Amniotic stem cell (primary cell): ENCODE measurements at places on chromosomes 16 and 17.

DNA sequence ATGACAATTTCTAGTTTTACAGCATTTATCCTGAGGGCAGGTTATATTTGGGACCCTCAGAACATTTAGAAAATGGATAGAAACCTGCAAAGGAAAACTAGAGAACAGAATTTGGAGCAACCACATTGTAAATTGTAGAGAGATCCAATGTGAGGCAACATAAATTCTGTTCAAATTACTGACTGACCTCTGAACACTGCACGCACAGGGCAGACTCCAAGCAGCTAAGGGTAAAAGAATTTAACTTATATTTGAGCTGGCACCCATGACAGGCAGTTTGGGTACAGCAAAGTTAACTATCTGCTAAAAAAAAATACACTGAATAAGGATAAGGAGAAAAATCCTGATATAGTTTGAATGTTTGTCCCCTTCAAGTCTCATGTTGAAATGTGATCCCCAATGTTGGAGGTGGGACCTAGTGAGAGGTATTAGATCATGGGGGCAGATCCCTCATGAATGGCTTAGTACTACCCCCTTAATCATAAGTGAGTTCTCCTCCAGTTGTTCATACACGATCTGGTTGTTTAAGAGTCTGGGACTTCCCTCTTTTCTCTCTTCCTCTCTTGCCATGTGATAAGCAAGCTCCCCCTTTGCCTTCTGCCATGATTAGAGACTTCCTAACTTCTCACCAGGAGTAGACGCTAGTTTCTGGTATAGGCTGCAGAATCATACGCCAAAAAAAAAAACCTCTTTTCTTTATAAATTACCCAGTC lies 75.7 kb downstream of the FBXL20 start:
- DNase-seq = no peak

DNA sequence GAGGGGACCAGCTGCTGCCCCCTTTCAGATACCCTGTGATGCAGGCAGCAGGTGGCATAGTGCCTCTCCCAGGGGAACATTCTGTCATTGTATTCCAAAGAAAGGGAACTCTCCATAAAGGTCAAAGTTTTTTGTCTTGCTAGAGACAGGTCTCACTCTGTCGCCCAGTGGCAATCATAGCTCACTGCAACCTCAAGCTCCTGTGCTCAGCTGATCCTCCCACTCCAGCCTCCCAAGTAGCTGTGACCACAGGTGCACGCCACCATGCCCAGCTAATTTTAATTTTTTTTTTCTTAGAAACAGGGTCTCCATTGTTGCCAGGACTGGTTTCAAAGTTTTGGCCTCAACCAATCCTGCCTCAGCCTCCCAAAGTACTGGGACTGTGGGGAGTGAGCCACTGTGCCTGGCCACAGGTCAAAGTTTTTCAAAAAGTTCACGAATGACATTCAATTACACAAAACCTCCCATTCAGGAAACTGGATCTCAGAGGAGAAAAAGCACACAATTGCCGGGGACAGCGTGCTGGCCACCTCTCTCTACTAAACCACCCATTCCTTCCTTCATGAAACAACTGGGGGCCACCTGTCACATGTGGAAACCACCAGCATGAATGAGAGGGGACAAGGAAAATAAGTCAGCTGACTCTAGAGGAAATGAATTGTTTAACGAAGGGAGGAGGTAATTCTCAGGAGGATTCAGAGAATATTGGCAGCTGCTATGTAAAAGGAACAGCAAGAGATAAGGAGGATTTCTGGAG lies 80.0 kb downstream of the MARCHF10 start:
- DNase-seq = no peak

DNA sequence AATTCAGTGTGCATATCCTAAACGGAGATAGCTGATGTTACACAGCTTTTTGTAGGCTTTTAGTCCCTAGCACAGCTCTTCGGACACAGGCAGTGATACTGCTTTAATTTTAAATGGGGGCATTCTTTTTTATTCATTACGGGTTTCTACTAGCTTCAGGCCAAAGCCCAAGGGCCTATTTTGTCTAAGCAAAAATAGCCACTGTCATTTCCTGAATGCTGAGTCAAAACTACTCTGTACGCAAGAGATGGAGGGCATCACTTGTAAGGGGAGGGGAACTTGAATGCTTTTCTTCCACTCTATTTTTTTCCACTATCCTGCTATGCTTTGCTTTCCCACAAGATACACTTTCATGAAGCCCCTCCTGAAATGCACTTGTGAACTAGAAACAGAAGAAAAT lies 360.7 kb downstream of the PMP22 start:
- DNase-seq = no peak

GRCh38 chr16:583815-584591 lies 5.9 kb upstream of the RAB40C start:
- DNase-seq = no peak

DNA sequence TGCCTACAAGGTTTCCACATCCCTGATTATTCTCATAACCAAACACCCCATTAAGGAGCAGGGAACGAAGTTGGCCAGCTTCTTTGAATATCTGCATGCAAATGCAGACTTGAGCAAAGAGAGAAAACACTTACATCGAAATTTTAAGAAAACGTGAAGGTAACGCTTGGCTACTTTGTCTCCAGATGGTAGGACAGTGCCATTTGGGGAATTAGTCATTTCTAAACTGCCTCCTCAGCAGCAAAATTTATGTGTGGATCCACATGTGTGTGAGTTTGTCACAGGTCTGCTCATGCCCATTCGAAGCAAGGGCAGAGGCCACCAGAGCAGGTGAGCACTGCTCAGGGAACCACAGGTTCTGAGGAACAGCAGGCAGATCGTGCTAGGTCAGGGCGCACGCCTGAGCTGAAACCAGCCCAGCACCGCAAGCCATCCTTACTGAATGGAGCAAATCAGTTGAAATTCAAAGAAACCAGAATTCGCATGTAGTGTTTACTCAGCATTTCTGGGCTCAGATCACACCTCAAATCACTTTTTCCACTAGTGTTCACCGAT lies 80.1 kb downstream of the SOCS1 start:
- no peak for DNase-seq

- DNase-seq = no peak
Observed at GRCh38 chr17:67098006-67098405, 53.7 kb downstream of the CACNG1 start.

DNA sequence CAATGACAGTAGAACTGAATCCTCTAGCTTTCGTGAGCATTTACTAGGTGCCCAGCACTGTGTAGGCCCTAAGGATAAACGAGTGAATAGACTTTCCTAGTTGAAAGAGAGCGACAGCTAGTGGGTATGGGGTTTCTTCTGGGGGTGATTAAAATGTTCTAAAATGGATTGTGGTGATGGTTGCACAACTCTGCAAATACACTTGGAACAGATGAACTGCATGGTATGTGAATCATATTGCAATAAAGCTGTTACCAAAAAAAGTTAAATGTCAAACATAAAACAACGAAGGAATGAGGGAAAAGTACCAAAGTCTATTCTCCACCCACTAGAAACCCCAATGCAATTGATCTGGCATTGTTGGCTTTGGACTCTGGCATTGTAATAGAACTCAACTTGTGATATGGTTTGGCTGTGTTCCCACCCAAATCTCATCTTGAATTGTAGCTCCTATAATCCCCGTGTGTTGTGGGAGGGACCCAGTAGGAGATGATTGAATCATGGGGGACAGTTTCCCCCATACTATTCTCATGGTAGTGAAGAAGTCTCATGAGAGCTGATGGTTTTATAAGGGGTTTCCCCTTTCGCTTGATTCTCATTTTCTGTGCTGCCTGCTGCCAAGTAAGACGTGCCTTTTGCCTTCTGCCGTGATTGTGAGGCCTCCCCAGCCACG lies 70.5 kb downstream of the MARF1 start:
- DNase-seq = no peak

DNA sequence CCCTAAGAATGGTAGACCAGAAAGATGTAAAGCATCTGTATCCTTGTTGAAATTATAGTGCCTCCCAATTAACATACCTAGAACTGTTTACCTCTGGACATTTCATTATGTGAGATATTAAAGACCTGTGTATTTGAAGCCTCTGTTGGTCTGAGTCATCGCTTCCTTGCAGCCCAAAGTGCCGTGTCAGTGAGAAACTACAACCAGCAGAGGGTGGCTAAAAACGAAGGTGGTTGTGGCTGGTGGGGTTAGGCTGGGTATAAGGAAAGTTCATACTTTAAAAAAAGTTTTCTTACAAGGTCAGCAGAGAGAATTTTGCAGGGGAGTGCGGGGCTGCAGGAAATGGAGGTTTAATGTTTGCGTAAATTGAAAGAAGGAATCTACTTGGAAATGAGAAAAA lies 290.7 kb downstream of the TMEM114 start:
- no peak for DNase-seq

DNA sequence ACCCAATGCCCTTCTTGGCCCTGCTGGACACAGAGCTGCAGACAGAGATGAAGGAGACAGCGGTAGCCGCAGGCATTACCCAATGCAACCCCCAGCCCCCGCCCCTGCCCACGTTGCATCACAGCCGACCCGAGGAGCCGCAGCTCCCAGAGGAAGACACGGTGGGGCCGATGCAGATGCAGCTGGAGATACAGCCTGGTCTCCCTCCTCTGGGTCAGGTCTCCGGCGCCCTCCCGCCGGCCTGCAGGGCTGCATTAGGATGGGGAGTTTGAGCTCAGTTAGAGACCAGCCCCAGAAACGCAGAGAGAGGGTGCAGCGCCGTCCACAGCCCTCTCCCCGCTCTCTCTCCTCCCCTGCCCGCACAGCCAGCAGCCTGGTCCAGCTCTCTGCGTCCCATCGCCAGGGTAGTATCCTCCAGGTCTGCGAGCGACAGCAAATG lies 19.4 kb upstream of the UBE2I start:
- DNase-seq = no peak

DNA sequence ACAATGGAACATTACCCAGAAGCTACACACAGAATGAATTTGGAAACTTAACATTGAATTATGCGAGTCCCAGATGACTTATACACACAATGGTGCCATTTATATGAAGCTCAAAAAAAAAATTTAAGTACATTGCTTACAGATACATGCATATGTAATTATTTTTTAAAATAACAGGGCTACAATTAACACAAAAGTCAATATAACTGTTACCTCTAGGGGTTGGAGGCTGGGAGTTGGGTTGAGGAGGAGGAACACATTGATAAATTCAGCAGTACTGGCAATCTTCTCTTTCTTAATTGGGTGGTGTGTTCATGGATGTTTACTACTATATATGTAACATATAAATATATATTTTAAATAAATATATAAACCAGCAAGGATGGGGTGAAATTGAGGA lies 1.1 kb downstream of the ZNF23 start:
- no peak for DNase-seq

- no peak for DNase-seq
Observed at GRCh38 chr17:10130677-10131076, 67.7 kb downstream of the GAS7 start.

DNA sequence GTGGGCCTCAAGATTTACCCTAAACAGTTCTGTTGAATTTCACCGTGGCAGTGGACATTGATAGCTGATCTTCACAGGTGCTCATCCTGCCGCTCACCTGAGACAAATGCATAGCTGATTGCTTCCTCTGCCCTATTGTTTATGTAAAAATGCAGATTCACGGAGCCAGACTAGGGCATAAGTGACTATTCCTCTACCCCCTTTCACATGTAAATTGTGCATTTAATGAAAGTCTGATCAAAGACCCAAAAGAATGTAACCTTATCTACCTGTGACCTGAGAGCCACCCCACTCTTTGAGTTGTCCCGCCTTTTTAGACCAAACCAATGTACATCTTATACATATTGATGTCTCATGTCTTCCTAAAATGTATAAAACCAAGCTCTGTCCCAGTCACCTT lies 312.4 kb upstream of the CDH5 start:
- DNase-seq = no peak

DNA sequence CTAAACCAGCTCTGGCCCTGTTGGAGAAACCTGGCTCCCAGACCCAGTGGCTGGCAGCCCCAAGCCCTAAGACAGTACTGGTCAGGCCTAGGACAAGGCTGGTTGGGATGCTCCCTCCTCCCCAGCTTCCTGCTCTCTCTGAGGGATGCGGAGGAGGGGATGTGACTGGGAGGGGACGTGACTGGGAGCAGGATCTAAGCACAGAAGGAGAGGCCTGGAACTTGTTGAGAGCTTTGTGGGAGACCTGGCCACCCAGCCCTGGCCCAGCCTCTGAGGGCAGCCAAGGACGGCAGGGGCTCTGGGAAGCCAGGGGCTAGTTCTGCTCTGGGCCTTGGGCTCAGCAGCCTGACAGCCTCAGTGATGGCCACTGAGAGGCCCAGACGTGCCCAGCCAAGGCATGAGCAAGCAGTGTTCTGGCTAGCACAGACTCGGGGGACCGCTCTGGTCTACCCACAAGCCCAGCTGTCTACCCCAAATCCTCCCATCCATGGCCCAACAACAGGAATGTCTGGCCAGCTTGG lies 22.8 kb downstream of the ATP6V0D1 start:
- DNase-seq = no peak

DNA sequence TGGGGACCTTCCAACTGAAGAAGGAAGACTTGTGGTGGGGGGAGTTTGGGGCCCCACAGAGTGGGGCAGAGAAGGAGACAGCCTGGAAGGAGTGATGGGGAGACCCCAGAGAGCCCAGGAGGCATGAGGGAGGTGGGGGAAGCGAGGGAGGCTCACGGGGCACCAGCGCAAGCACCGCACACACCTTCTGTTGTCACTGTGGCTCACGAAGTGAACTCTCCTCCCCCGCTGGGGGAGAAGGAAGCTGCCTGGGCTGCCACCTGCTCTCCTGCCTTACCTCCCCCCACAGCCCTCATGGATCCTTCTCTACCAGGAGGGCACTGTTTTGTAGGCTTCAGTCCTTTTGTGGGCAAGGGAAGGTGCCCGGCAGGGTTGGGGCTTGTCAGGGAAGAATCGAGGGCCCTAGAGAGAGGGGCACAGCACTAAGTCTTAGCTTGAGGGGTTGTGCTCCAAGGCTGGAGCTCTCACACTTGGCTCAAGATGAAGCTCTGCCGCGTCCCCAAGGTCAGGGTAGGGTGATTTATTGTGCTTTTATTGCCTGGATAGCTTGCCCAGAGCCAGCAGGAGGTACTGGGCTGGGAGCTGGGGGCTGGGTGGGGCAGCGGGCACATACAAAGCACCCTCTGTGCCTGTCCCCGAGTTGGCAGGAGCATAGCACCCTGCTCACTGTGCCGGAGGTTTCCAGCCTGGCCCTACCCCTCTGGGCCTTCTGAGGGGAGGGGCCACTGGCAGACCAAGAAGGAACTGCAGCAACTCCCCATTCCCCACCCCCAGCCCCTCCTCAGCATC lies 4.6 kb upstream of the STARD3 start:
- DNase-seq = no peak

DNA sequence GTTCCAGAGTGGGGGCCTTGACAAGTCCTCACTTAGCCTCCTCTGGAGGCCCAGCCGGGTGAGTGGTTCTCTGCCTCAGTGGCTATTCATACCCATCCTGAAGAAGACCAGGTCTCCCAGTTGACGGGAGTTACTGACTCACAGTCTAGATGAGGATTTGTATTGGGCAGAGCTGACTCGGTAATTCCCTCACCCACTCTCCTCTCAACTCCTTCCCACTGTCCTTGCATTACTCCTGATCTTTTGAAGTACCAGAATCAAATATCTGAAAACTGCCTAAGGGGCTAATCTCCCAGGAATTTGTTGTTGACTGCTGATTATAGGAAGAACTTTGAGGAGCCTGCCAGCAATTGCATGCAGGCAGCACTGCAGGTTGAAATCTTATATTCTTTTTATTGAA lies 14.2 kb downstream of the SAP30BP start:
- DNase-seq = no peak

- no peak for DNase-seq
Observed at GRCh38 chr16:84391151-84392030, 23.1 kb downstream of the ATP2C2 start.

GRCh38 chr17:56919717-56920116 lies 5.9 kb upstream of the TRIM25 start:
- DNase-seq = no peak
